MM.1S (cell line): ENCODE measurements at places on chromosomes 1 and 21.

DNA sequence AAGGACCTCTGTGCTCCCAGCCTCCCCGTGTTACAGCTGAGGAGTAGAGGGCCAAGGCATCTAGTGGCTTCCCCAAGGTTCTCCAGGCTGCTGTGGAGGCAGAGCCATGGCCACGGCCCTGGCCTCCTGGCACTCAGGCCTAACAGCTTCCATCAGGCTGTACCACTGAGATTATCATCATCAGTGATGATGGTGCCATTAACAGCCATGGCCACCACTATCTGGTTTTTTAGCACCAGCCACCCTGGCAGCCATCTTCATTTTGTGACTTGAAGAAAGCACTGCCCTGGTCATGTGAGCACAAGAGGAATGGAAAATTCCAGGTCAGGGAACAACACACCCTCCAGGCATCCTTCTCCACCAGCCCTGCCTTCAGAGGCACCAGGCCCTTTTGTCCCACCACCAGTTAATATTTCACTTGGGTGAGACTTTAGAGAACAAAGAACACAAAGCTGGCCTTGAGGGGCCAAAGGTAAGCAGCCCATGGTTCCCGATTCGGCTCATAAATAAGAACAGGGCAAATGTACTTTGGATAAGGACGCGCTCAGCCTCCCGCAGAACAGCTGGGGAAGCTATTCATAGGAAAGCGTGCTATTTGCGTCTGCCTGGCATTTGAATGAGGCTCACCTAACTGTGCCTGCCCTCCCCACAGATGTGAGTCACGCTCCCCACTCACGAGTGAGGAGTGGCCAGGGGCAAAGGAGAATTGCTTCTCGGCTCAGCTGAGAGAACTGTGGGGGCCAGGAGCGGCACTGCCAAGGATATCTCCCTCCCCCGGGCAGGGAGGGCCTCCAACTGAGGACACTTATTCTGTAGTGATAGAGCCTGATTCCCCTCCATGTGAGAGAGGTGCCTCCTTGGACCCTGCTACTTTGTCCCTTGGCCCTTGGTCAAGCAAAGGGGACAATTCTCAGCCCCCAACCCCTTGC is 95.6 kb downstream of the CD58 start:
- DNase-seq = no peak

DNA sequence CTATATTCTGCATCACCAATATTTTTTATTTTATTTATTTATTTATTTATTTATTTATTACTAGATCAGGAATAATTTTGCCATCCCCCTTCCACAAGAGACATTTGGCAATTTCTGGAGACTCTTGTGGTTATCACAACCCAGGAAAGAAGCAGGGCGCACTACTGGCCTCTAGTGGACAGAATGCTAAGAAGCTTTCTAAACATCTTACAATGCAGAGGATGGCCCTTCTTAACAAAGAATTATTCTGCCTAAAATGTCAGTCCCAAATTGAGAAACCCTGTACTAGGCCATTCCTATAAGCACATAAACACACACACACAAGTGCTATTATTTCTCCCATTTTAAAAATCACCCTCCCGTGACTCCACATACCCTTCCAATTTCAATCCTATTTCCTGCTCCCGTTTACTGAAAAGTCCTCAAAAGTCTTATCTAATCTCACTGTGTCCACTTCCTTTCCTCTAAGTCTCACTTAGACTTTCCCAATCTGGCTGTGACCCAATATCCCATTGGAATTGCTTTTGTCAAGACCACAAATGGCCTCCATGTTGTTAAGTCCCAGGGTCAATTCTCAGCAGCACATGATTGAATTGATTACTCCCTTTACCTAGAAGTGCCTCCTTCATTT is 43.7 kb upstream of the RNF11 start:
- DNase-seq = peak; percentile 70

DNA sequence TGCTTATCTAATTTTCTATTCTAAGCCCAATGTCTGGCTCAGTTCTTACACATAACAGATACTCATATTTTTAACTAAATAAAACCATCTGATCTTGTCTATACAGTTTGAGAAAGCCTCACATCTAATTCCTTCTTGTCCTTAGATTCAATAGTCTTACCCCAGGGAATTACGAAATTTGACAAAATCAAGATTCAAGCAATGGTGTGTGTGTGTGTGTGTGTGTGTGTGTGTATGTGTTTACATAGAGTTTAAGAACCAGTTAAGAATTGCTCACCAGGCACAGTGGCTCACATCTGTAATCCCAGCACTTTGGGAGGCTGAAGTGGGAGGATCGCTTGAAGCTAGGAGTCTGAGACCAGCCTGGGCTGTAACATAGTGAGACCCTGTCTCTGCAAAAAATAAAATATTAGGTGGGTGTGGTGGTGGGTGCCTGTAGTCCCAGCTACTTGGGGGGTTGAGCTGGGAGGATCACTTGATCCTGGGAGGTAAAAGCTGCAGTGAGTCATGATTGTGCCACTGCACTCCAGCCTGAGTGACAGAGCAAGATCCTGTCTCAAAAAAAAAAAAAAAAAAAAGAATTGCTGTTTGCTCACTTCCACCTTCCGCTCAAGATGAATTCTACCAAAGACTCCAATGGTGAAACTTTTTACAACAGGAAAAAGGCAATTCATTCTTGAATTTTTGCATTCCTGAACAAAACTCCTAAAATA is 6.2 kb downstream of the WDR64 start:
- no peak for DNase-seq

GRCh38 chr1:3965693-3966092 is 65.6 kb upstream of the C1orf174 start:
- no peak for DNase-seq

GRCh38 chr1:4658643-4659628 is 4.5 kb downstream of the AJAP1 start:
- no peak for DNase-seq

GRCh38 chr1:238772322-238772721 is 614.0 kb upstream of the CHRM3 start:
- DNase-seq = no peak

DNA sequence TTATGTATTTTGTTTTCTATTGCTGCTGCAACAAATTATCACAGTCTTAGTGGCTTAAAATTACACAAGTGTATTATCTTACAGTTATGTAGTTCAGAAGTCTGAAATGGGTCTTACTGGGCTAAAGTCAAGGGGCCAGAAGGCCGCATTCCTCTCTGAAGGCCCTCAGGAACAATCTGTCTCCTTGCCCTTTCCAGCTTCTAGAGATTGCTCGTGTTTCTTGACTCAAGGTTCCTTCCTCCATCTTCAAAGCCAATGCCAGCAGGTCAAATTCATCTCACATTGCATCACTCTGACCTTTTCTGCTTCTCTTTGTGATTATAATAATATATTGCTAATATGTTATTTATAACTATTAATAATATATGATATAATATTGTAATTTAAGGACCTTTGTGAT is 97.1 kb downstream of the DIRAS3 start:
- no peak for DNase-seq

DNA sequence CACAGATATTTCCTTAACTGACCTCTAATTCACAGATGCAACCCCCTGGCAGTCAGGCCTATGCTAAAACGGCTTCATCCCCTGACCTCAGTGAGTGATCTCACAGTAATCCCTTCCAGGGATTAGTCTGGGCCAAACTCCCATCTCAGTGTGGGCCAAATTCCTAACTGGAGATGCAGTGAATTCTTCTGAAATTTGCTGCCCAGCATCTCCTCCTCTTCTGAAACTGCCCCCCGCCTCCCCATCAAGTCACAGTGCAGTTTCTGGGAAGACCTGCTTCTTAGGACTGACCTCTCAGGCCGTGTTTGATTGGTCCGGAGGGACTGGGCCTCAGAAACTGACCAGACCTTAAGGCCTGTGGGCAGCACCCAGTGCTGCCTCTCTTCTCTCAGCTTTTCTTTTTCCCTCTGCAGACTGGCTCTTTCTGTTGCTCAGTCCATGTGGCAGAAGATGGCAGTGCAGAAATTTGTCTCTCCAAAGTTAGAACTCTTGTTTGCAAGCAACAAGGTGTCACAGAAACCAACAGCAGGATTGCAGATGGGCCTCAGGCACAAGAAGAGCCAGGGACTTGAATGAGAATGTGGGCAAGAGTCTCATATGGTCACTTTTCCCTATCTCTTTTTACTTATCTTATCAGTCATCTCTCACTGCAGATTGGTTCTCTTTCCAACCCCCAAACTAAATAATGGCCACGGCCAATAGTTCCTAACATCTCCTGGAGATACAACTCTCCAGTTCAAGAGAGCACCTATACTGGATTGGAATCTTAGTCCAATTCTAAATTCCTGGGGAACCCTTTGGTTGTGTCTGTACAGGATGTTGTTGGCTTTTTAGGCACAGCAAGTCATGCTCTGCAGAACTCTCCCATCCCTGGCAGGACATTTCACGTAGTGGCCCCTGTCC is 95.5 kb upstream of the RALGPS2 start:
- DNase-seq = no peak

GRCh38 chr1:43438953-43439581 is 14.7 kb downstream of the HYI start:
- DNase-seq = no peak

GRCh38 chr1:50109116-50109515 is 396 bp downstream of the ELAVL4 start:
- DNase-seq = no peak

- no peak for DNase-seq
Measured at GRCh38 chr1:169330927-169331326, 36.7 kb downstream of the NME7 start.

DNA sequence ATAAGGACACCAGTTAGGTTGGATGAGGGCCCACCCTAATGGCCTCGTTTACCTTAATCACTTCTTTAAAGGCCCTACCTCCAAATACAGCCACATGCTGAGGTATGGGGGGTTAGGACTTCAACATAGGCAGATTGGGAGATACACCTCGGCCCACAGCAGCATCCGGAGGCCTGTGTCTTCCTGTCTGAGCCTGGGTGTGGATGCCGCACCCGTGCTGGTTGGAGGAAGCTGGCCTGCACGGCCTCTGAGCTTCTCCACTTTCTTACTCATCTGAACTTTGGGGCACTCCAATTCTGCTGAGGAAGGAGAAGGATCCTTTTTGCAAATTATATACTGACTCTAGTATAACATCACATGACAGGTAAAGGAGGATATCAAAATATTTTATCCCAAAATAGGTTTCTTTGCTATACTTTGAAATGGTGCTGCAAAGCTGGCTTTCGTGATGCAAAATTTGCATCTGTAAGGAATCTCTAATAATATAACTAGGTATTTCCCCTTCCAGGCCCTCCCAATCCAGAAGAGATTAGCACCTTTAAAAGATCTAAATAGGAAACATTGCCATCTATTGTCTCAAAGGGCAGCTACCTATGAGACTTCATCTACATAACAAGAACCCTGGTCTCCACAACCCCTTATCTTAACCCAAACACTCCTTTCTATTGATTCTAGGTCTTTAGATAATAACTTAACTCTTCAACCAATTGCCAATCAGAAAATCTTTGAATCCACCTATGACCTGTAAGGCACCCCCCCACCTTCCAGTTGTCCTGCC is 247.6 kb downstream of the KCNJ6 start:
- DNase-seq = no peak

DNA sequence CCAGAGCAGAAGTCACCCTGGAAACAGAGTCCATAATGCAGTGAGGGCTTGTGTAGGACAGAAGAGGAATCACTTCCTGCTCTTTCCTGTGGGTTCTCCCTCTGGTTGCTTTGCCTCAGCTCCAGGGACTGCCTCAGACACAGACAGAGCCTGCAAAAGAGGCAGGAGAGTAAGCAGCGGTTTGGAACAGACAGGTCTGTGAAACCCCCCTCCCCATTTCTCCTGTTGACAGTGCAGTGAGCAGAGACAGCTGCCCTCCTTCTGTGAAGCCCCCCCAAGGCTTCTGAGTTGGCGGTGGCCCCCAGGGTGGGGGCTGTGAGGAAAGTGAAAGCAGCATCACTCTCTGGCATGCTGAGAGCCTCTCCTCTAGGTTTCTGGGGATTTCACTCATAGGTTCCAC is 53.0 kb downstream of the MAB21L3 start:
- no peak for DNase-seq

DNA sequence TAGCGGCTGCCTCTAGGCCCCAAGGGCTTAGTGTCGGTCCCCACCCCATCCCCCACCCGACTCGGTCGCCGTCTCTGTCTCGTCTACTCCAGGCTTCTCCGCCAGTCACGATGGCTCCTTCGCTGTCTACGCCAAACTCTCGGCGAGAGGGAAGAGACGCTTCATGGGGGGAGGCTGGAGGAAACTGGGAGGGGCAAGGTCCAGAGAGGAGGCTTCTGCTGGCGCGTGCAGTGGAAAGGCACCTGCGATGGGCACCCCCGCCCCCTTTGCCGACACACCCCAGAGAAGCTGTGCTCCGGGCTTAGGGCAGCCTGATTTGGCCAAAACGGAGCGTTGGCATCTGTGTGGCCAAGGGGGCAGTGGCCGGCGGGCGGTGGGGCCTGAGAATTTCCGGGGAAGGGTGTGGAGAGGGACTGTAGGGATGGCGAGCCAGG is 1.2 kb upstream of the CSMD2 start:
- DNase-seq = no peak

DNA sequence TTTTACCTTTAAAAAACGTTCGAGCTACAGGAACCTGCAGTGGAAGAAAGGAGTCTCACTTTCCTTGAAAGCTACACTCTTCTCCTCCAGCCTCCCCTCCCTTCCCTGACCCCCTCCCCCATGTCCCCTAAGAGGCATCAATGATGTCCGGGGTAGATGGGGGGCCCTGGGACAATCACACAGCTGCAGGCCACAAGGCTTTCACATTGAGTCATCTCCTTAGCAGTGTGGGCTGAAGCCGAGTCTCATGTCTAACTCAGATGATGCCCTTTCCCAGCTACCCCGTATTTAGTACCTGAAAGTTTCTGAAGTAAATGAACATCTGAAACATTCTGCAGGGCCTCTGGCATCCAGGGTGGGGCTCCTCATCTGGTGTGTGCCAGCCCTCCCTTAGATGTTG is 6.3 kb upstream of the GPR25 start:
- DNase-seq = peak; percentile 98

DNA sequence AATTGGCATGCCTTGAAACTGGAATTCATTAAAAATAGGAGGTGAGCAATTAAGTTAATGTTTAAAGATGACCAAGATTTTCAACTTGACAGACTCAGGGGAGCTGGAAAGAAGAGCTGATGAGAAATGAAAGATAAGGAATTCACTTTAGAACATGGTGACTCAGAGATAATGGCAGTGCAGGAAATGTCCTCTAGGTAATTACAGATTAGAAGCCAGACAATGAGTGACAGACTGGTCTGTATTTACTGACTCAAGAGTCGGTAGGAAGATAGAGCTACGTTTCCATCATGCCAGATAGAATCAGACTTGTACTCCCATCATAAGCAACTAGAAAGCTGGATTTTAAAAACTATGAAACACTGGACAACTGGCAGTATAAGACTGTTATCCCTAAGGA is 151.6 kb downstream of the AJAP1 start:
- no peak for DNase-seq

- no peak for DNase-seq
Measured at GRCh38 chr1:21906173-21907078, 30.7 kb downstream of the HSPG2 start.

- no peak for DNase-seq
Measured at GRCh38 chr1:66532798-66533783, 862 bp upstream of the SGIP1 start.

GRCh38 chr1:25243907-25244306 is 3.3 kb downstream of the RSRP1 start:
- no peak for DNase-seq
